A549 treated with RU486 at 1 μM for 4 hours (cell line): ENCODE measurements at places on chromosomes 16 and 17. TPM values are rescaled to one million over a fixed set of nuclear protein-coding genes. Genes with fewer than 3 reads are reported as not detected.

The ABI3 gene
- not detected in 5 replicates for total RNA-seq

The ZNF785 gene
- total RNA-seq = not detected in 5 replicates

The NPIPA2 gene
- total RNA-seq = 0.97 to 2.0 TPM (median 1.4 TPM) in 5 replicates

The CCL8 gene
- not detected in 5 replicates for total RNA-seq

The CSH1 gene
- total RNA-seq = not detected in 5 replicates

The ZSCAN10 gene
- total RNA-seq = not detected in 5 replicates
